ENCODE measurements at places on chromosomes 3 and 15.

DNA sequence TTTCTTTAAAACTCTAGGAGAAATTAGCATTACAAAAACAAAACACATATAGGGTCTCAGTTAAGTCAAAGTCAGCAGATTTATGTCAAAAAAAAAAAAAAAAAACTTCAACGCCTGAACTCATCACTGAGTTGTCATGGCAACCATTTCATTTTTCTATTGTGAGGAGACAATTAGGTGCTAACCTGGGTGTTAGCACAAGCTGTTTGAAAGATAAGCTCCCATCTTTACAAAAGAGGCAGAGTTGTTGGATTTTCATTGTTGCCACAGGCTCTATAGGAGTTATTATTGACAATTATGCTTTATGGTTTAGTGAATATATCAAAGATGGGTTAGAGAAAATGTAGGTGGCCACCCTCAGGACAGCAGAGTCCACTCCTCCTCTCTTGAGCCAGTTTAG, 806.9 kb downstream of the GRM7 start:
- DNase-seq, result no peak

GRCh38 chr3:194339356-194339755, 11.8 kb downstream of the CPN2 start:
- DNase-seq, result no peak

- no peak for DNase-seq
Observed at GRCh38 chr3:129239991-129240390, 9.4 kb upstream of the COPG1 start.

GRCh38 chr3:47225310-47225906, 57.2 kb downstream of the KIF9 start:
- DNase-seq, result no peak

DNA sequence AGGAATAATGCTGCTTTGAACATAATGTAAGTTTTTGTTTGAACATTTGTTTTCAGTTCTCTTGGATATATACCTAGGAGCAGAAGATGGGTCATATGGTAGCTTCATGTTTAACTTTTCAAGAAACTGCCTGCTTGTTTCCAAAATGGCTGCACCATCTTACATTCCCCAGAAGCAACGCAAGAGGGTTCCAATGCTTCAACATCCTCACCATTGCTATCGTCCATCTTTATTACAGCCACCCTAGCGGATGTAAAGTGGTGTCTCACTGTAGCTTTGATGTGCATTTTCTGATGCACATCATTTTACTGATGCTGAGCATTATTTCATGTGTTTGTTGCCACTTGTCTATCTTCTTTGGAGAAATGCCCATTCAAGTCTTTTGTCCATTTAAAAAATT, 46.4 kb upstream of the GATA2 start:
- DNase-seq, result no peak
